ENCODE measurements at places on chromosomes 13 and 19. TPM values are rescaled to one million over a fixed set of nuclear protein-coding genes. Genes with fewer than 3 reads are reported as not detected.

The ACP7 gene
- 0.03 TPM for polyA plus RNA-seq

The WDR88 gene
- polyA plus RNA-seq = not detected

The PSG1 gene
- not detected for polyA plus RNA-seq

The IGFL1 gene
- polyA plus RNA-seq = not detected

The ERICH4 gene
- polyA plus RNA-seq = 0.16 TPM

DNA sequence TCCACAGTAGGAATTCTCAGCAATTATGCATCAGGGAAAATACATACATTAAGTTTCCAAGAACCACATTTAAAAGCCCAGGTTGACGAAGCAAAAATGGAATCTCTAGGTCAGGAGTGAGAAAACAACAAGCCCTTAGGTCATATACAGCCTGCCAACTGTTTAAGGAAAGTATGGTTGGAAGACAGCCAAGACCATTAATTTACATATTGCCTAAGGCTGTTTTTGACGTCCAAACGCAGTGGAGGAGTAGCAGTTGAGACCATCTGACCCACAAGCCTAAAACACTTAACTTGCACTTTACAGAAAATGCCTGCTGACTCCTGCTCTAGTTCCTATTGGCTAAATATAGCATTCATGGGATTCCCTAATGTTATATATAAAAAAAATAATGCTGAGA, 299.0 kb downstream of the ITGBL1 start:
- peak; percentile 53 for DNase-seq
- H3K4me3 ChIP-seq = no peak overlapping the region
- no peaks in the 10 kb centered on the region for H3K36me3 ChIP-seq
- no peak overlapping the region for H3K27ac ChIP-seq

GRCh38 chr13:27391471-27391870, 32.9 kb upstream of the GTF3A start:
- no peaks in the 10 kb centered on the region for H3K4me1 ChIP-seq
- no peaks in the 10 kb centered on the region for H3K36me3 ChIP-seq
- no peaks in the 10 kb centered on the region for H3K27me3 ChIP-seq
- no peak for DNase-seq

DNA sequence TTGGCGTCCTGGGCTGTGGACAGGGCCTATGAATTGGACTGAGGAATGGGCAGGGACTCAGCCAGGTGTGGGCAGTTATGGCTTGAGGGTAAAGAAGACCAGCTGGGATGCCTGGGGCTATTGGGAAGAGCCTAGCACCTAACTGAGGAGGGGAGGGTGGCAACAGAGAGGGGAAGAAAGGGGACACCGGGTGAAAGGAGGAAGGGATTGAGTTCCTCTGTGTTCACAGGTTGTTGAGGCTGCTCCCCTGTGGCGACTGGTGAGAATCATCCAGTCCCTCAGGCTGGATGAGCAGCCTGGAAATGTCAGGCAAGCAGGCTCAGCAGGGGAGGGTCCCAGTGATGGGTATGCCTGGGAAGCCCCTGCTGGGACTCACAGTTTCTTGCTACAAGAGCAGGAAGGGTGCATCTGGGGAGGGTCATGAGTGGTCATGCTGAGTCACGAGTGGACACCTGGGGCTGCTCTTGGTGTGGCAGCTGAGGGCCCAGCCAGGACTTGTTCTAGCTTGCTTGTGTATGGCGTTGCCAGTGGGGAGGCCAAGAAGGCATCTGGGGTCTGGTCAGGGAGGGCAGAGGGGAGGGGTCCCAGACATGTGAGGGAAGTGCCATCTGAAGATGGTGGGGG, 1.4 kb downstream of the ZNF324 start:
- H3K36me3 ChIP-seq = peaks cover 34% of the 10 kb centered on the region
- no peak for DNase-seq
- no peak overlapping the region for H3K27ac ChIP-seq
- peak overlapping the region; percentile 25 for H3K4me3 ChIP-seq

- H3K4me3 ChIP-seq = no peak overlapping the region
- no peak overlapping the region for H3K27ac ChIP-seq
- no peaks in the 10 kb centered on the region for H3K36me3 ChIP-seq
- H3K27me3 ChIP-seq = no peaks in the 10 kb centered on the region
- no peak for DNase-seq
These were observed 238.2 kb downstream of the LIG4 start for GRCh38 chr13:107977071-107977574.

GRCh38 chr13:93951108-93951507, 528.4 kb downstream of the DCT start:
- no peak overlapping the region for H3K4me3 ChIP-seq
- peaks cover 4% of the 10 kb centered on the region for H3K4me1 ChIP-seq
- no peaks in the 10 kb centered on the region for H3K27me3 ChIP-seq
- DNase-seq = peak; percentile 37
- H3K36me3 ChIP-seq = no peaks in the 10 kb centered on the region

GRCh38 chr13:32233062-32233461, 82.1 kb downstream of the ZAR1L start:
- no peaks in the 10 kb centered on the region for H3K27me3 ChIP-seq
- DNase-seq = peak; percentile 46
- peaks cover 6% of the 10 kb centered on the region for H3K36me3 ChIP-seq
- H3K4me3 ChIP-seq = no peak overlapping the region
- H3K4me1 ChIP-seq = peaks cover 3% of the 10 kb centered on the region
- H3K27ac ChIP-seq = no peak overlapping the region

DNA sequence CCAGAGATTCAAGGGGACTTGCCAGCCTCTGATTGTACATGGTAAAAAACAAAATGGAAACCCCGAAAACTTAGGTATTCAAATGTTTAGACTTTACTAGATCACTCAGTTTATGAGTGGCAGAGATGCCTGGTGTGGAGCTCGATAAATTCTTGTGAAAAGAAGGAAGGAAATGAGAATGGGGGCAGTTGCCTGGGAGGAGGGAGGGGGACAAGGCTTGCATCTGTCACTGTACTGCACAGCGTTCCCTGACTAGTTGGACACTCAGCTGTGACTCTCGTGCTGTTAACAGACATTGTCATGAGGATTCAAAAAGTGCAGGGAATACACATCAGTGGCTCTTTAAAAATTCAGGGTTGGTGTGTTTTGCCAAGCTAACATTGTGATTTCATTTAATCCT, 232.9 kb downstream of the ZIC5 start:
- no peak overlapping the region for H3K27ac ChIP-seq
- H3K4me3 ChIP-seq = no peak overlapping the region
- H3K27me3 ChIP-seq = no peaks in the 10 kb centered on the region
- H3K4me1 ChIP-seq = no peaks in the 10 kb centered on the region

GRCh38 chr19:56566904-56567273, 379 bp upstream of the ZNF470 start:
- H3K4me3 ChIP-seq = peak overlapping the region; percentile 77
- peaks cover 29% of the 10 kb centered on the region for H3K36me3 ChIP-seq
- DNase-seq = peak; percentile 58
- H3K27me3 ChIP-seq = no peaks in the 10 kb centered on the region

DNA sequence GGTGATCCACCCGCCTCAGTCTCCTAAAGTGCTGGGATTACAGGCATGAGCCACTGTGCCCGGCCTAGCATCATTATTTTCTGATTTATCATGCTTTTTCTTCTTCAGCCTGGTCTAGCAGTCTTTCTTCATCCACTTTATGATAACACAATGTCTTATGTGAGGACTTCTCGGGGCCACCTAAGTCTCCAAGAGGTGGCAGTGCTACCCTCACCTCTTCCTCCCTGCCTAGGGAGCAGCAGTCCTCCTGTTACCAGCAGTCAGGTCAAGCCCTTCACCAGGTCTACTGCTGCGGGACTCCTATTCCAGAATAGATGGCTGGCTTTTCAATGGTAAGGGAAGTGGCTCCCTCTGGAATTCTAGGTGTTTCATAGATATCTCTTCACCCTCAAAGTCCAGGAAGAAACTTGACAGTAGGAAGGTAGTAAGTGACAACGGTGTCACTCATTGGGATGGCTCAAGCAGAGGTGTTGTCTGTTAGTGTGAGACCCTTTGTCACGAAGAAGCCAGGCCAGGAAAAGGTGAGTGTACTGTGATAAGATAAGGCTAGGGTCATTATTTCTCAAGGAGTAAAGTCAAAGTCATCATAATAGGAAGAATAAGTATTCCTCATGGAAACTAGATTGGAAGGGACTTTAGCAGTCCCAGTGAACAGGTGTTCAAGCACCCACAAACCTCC, 164.0 kb downstream of the KLF5 start:
- no peaks in the 10 kb centered on the region for H3K27me3 ChIP-seq
- no peaks in the 10 kb centered on the region for H3K4me1 ChIP-seq
- no peaks in the 10 kb centered on the region for H3K36me3 ChIP-seq
- H3K27ac ChIP-seq = no peak overlapping the region

- H3K36me3 ChIP-seq = no peaks in the 10 kb centered on the region
- H3K27ac ChIP-seq = no peak overlapping the region
- H3K4me3 ChIP-seq = no peak overlapping the region
- DNase-seq = no peak
- no peaks in the 10 kb centered on the region for H3K4me1 ChIP-seq
These were observed 26.2 kb upstream of the CD33 start for GRCh38 chr19:51198641-51199040.

- no peak overlapping the region for H3K27ac ChIP-seq
- H3K36me3 ChIP-seq = no peaks in the 10 kb centered on the region
- no peaks in the 10 kb centered on the region for H3K27me3 ChIP-seq
- DNase-seq = no peak
These were observed 391.4 kb downstream of the IRS2 start for GRCh38 chr13:109395014-109395413.

DNA sequence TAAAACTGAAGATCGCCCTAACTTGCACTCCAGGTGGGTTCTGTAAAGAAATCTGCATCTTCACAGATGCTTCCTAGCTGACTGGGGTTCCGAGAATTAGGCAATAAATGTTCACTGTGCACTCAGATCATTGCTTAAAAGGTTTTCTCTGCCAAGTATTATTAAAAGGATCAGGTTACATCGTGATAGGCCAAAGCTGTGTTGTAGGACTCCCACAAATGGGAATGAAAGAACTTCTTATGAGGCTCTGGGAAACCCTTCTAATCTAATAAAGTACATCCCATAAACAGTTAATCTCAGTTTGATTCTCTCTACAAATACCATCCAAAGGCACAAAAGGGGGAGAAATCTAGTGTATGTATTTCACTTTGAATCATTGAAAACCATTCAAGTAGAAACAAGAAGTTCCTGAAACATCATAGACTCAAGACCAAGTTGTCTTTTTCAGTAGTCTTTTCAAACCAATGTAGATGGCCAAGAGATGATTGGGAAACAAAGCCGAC, 7.1 kb upstream of the POU4F1 start:
- H3K4me1 ChIP-seq = no peaks in the 10 kb centered on the region
- no peaks in the 10 kb centered on the region for H3K27me3 ChIP-seq
- DNase-seq = no peak
- no peak overlapping the region for H3K4me3 ChIP-seq
- peaks cover 6% of the 10 kb centered on the region for H3K36me3 ChIP-seq
- H3K27ac ChIP-seq = no peak overlapping the region

DNA sequence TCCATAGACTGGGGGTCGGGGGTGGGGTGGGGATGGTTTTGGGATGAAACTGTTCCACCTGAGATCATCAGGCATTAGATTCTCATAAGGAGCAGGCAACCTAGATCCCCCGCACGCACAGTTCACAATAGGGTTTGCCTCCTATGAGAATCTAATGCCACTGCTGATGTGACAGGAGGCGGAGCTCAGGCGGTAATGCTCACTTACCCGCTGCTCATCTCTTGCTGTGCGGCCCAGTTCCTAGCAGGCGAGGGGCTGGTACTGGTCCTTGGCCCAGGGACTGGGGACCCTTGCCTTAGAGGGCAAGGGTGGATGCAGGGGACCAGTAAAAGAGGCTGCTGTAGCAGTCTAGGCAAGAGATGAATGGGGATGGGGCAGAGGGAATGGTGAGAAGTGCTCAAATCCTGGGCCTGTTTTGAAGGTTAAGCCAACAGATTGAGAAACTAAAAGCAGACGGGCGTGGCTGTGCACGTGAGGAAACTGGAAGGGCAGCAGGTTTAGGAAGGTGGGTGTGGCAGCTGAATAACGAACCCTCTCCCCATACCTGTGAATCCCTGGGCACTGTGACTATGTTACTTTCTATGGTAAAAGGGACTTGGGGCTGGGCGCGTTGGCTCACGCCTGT, 1.5 kb upstream of the ERICH4 start:
- H3K4me3 ChIP-seq = no peak overlapping the region
- no peaks in the 10 kb centered on the region for H3K36me3 ChIP-seq
- DNase-seq = no peak
- no peaks in the 10 kb centered on the region for H3K27me3 ChIP-seq
- H3K4me1 ChIP-seq = peaks cover 8% of the 10 kb centered on the region
- H3K27ac ChIP-seq = no peak overlapping the region

GRCh38 chr19:40419780-40420179, 6.0 kb downstream of the SERTAD1 start:
- H3K36me3 ChIP-seq = peaks cover 8% of the 10 kb centered on the region
- peaks cover 25% of the 10 kb centered on the region for H3K4me1 ChIP-seq
- no peak for DNase-seq
- no peaks in the 10 kb centered on the region for H3K27me3 ChIP-seq
- H3K4me3 ChIP-seq = no peak overlapping the region
- peak overlapping the region; percentile 70 for H3K27ac ChIP-seq

DNA sequence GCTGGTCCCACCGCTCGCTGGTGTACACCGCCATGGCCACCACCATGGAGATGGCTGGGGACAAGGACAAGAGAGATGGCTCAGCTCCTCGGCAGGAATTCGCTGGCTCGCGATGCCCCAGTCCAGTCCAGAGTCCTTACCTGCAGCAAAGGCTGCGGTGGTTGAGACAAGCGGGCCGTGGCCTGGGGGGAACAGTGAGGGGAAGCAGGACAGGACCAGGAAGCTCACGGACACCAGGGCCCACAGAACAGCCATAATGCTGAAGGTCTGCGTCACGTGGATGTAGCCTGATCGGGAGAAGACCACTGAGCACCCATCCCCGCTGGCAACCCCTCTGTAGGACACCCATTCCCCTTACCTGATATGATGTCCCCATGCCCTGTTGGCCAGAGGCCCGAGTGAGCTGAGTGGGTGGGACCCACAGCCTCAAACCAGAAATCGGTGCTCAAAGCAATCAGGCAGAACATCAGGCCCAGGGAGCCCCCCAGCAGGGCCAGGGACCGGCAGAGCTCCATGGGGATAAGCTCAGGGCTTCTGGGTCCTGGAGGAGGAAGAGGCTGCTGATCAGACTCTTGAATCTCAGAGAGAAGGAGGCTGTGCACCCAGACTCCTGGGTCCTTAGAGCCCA, 319 bp downstream of the NKG7 start:
- H3K36me3 ChIP-seq = no peaks in the 10 kb centered on the region
- H3K4me1 ChIP-seq = no peaks in the 10 kb centered on the region
- H3K4me3 ChIP-seq = no peak overlapping the region
- H3K27me3 ChIP-seq = no peaks in the 10 kb centered on the region
- peak overlapping the region; percentile 0 for H3K27ac ChIP-seq
- DNase-seq = no peak

DNA sequence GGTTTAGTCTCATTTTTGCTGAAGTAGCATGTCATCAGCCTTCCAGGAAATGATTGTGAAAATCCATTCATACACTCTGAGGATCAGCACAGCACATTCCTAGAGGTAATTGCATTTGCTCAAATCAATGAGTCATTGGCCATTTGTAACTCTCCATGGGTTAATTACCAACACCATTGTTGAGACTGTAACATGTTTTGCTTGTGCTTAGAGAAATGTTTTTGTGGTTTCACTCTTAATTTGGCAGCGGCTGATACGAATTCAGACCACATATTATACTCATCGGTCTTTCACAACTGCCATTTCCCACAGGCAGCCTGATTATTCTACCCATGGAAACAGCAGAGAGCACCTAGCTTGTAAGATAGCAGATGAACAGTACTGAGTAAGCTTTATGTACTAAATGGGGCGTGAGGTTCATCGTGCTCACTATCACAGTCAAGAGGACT, 110.3 kb downstream of the NHLRC3 start:
- H3K27ac ChIP-seq = no peak overlapping the region
- H3K36me3 ChIP-seq = no peaks in the 10 kb centered on the region
- no peaks in the 10 kb centered on the region for H3K27me3 ChIP-seq
- no peak overlapping the region for H3K4me3 ChIP-seq
